M059J (cell line): ENCODE measurements at places on chromosomes 5 and 9.

DNA sequence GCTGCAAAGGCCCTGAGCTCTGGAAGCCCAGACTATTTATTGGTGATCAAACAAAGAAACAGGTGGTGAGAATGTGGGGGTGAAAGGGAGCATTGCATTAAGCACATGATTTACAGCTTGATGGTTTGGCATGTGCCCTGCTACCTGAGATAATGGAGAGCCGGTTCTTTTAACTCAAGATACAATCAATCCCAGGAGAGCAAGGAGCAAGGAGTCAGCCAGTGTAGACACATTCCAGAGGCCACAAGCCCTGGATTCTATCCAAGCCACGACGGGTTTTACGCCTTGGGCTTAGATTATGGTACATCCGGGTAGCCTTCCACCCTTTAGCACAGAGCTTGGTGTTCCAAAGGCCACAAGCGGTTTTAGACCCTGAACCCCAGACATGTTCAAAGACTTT lies 292.2 kb downstream of the CYLC2 start:
- no peak for DNase-seq

DNA sequence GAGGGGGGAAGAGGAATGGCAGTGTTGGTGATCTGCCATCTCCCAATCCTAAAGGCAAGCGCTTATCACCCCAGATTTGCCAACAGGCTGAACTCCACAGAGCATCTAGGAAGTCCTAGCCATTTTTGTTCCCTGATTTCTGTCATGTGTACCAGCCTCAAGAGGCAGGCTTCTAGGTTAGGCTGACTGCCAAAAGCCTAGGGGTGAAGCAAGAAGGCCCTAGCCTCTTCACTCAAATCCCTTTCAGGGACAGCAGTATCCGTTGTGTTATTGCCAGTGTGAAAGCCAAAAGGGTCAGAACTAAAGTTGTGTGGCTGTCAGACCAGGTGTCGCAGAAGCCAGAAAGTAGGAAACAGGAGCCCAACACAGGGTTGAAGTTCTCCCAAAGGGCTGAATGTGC lies 14.7 kb downstream of the IGIP start:
- DNase-seq: no peak

- DNase-seq: peak; percentile 42
These were observed 34.7 kb upstream of the MIER3 start for GRCh38 chr5:56986626-56986947.

- DNase-seq: peak; percentile 30
These were observed at the start of gene SLC12A7 for GRCh38 chr5:1111727-1112289. SLC12A7 (minus strand) TSS chr5:1112063; CDS start chr5:1111991, 72 bp downstream.

- no peak for DNase-seq
These were observed 77.1 kb upstream of the IQGAP2 start for GRCh38 chr5:76325876-76326491.

- no peak for DNase-seq
These were observed 335.8 kb upstream of the KIF2A start for GRCh38 chr5:61970218-61970617.

DNA sequence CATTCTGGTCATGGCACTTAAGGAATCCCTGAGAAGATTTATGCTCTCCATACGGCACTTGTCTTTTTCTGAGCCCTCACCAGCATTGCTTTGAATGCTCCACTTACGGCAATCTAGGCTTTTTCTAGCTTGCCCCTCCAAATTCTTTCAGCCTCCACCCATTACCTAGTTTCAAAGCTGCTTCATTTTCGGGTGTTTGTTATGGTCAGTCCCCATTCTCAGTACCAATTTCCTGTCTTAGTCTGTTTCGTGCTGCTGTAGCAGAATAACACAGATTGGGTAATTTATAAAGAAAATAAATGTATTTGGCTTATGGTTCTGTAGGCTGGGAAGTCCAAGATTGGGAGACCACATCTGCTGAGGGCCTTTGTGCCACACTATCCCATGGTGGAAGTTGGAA lies 42.0 kb downstream of the ARHGEF28 start:
- DNase-seq: no peak

DNA sequence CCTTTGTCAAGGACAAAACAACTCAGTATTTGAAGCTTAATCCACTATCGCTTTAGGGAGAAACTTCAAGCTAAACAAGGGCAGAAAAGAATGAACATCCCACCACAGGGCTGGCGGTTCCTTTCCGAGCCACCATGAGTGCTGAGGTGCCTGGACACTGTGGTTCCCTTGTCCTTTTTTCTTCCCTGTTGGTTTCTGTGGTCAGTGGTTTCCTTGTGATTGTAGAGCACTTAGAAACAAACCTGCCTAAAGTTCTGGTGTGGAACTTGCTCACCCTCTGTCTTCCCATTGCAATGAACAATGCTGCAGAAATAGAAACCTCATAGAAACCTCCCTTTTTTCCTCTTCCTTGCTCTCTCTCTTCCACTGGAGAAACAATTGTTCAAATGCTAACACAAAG lies 79.3 kb upstream of the TBC1D2 start:
- peak; percentile 60 for DNase-seq

DNA sequence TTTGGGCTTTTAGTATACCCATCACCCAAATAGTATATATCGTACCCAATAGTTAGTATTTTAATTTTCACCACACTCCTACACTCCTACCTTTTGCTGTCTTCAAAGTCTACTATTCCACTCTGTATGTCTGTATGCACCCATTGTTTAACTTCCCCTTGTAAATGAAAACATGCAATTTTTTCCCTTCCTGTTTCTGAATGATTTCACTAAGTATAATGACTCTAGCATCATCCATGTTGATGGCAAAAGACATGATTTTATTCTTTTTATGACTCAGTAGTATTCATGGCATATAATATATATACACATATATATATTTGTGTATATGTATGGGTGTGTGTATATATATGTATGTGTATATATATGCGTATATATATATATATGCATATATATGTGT lies 63.1 kb upstream of the FAM174A start:
- no peak for DNase-seq

DNA sequence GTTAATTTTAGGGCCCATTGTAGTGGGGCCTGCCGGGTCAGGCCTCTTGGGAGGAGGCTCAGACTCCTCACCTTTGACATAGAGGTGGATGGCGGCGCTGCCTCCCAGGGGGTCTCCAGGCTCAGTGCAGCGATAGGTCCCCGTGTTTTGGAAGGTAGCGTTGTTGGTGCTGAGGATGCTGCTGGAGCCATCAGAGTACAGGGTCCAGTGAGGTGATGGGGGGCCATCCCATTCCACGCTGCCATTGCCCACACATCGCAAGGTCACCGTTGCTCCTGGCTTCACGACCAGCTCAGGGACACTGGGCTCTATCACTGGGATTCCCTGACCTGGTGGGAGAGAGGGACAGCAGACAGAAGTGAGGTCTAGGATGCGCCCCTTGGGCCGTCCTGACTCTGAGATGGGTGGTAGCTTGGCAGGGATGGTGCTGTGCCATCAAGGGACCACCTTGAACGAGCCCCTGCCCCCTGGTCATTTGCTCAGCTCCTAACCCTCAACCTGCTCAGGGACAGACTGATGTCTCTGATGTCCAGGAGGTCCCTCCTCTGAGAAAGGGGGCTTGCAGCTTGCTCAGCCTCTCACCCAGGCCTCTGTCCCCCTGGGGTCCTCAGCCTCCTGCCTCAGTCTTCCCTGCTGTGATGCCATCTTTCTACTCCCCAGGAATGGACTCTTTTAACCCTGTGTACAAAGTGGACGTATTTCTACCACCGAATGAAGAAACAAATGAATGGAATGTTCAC lies 5.5 kb downstream of the CSF1R start:
- DNase-seq: no peak

- no peak for DNase-seq
These were observed 18.8 kb upstream of the FANCC start for GRCh38 chr9:95336281-95336680.

DNA sequence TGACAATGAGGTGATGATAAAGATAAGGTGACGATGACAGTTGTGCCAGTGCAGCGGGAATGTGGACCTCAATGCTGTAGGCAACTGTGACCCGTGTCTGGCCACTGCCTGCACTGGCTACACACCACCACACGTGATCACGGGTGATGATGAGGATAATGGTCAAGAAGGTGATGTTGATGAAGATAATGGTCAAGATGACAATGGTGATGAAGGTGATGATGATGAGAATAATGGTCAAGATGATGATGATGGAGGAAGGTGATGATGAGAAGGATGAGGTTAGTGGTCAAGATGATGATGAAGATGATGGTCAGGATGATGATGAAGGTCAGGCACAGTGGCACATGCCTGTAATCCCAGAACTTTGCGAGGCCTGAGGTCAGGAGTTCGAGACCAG lies 30.7 kb upstream of the AIF1L start:
- no peak for DNase-seq

DNA sequence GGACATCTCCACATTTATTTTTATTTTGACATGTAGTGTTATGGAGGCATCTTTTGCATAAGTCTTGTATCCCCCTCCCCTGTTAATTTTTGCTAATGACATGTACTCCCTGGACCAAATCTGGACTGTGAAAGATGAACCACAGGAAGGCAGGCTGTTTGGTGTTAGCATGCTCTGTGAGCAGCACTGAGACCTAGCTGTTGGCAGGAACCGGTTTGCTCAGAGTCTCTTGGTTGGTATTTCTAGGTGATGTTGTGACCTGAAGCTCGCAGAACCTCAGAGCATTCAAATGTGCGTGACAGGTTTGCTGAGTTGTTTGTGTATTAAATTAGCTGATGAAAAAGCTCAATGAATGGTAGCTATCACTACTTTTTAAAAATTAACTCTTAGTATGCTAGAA lies 53.6 kb upstream of the PHF2 start:
- DNase-seq: no peak

DNA sequence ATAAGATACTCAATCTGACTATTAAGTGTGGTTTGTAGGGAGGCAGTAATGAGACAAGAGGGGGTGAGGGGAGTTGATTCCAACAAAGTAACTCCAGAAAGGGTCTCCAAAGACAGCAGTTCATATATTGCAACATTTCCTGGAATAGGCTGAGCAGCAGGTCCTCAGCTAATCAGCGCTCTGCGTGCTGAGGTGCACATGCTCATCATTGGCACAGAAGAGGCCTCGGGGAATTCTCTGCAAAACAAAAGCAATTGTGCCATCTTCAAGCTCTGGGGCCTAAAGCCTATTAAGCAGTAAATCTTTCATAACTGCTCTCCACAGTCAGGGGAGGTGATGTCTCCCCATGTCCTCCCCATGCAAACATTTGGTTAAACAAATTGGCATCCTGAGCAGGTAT lies 357.3 kb downstream of the SPOCK1 start:
- DNase-seq: peak; percentile 52

DNA sequence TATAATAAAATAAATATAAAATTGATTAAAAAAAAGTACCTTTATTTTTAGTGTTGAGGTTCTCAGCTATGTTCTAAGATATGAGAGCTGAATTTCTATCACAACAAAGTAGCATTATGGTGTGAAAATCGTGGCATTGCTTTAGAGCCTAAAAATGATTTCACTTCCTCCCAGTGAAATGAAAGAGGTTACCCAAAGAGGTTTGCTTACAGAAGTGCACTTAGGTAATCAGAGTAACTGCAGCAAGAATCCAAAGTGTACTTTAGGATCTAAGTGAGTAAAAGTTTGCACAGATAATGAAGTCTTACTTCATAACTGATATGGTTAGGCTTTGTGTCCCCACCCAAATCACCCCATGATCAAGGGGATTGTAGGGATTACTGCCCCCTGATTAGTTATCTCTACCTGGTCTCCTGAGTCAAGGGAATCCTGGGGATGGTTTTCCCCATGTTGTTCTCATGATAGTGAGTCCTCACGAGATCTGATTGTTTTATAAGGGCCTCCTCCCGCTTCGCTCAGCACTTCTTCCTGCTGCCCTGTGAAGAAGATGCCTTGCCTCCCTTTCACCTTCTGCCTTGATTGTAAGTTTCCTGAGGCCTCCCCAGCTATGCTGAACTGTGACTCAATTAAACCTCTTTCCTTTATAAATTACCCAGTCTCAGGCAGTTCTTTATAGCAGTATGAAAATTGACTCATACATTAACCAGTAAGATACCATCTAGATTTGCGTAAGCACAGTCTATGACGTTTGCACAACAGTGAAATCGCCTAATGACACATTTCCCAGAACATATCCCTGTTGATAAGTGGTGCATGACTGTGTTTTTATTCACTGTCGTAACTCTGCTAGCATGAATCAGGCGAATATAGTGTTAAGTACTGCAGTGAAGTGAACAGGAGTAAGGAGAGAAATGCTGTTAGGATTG lies 40.3 kb upstream of the LRRC70 start:
- DNase-seq: peak; percentile 50

- peak; percentile 43 for DNase-seq
These were observed 266.8 kb upstream of the ACTBL2 start for GRCh38 chr5:57749396-57749795.

DNA sequence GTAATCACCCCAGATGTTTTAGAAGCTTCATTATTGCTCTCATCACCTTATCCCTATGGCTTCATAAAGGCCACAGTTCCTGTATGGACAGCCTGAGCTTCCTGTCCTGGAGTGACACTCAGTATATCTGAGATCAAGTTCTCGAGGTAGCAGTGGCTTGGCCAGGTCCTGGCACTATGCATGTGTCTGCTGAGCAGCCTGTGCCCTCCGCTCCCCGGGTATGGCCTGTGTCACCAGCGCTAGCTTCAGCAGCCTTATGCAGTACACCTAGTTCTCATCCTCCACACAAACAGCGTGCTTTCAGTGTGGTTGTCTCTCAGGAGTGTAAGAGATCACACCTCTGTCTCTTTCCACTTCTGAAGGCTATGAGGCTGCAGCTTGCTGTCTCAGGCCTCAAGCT lies 514.7 kb downstream of the DIRAS2 start:
- no peak for DNase-seq

DNA sequence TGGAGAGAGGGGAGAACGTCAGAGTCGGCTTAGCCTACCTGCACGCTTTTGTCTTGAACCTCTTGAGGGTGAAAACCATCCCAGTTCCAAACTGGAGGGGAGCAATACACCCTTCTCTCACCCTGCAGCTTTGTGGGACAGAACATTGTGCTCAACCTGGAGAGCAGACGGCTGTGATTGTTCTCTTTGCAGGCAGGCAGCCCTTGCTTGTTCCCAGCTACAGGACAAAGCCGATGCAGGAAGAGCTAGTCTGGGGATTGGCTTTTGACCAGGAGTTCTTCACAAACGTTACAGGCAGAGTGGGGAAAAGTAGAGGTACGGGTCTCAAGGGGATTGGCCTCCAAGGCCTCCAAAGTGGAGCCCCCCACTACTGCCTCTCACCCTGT lies 33.9 kb upstream of the ARHGAP26 start:
- no peak for DNase-seq

DNA sequence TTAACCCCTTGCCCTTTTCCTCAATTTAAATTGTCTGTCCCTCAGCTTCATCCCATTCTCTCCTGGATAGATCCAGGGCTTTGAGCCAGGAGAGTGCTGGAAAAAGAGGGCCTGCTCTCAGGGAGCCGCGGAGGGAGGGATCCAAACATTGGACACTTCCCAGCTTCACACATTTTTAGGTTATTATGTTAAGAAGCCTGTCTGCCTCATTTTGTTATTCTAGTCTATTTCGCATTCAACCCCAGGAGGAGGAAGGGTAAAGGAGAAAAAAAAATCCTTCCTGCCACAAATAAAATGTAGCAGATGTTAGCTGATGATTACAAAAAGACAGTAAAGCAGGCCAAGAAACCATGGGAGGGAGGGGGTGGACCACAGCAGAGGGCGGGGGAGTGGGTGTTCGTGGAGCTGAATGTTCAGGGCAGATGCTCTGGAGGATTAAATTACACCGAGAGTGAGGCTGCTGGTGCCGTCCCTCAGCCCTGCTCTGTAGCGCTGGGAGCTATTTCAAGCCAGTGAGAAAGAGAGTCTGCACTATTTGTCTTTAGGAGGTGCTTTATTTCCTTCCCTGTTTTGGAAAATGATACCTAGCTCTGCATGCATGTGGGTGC lies 60.6 kb upstream of the ZFR start:
- DNase-seq: peak; percentile 59
